Ecto neural progenitor cell (in vitro differentiated cells): ENCODE measurements at places on chromosomes 1 and 21.
A peak's percentile ranks its signal among the peaks of the same experiment; 100 is the strongest.

DNA sequence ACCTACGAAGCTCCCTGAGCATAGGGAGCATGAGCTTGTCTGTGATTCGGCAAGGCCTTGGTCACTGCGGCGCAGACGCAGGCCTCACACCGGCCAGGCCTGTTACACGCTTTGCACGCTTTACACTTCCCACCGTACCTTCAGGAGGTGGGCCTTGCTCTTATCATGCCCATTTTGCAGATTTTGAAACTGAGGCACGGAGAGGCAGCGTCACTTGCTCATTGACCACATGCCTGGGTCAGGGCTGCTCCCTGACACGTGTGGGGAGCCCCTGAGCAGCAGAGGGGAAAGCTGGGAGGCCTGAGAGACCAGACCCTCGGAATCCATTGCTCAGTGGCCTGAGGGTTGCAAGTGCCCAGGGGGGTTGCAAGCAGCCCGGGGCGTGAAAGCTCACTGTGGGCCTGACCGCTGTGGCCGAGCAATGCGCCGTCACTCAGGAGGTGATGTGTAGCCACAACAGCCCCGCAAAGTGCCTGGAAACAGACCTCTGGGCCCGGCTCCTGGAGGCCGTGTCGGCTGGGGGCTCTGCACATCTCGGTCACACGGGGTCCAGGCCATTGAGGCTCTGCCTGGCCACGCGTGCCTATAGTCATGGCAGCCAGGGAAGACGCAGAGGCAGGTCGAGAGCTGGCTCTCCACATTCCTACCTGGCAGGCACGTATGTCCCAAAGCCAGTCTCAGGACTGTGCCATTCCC lies 6.9 kb downstream of the ARHGEF16 start:
- DNase-seq, result no peak

GRCh38 chr1:92515796-92516201 lies 29.1 kb upstream of the GFI1 start:
- no peak for DNase-seq

GRCh38 chr21:40813918-40814317 lies 33.0 kb downstream of the DSCAM start:
- DNase-seq, result no peak

DNA sequence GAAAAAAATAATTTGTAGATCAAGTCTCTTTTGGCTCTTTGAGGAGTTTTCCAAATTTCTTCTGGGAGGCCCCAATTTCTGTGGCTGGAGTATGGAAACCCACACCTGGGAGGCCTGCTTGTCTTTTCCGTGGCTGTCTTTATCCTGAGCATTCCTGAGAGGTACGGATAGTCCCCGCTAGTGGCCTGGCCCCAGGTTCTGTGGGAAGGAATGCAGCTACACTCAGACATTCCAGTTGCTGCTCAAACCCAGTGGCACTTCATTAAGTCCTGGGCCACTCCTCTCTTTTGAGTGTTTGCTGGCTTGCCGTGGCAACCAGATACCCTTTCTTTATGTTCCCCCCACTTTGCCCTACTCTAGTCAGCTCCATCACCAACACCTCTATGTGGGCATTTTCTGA lies 310.4 kb downstream of the ASTN1 start:
- no peak for DNase-seq

- DNase-seq, result no peak
These were observed 23.5 kb upstream of the RSBN1 start for GRCh38 chr1:113835686-113836290.

- DNase-seq, result no peak
These were observed 420.1 kb downstream of the DISC1 start for GRCh38 chr1:232046451-232047306.

- DNase-seq, result no peak
These were observed 117.2 kb upstream of the JUN start for GRCh38 chr1:58901008-58901407.

DNA sequence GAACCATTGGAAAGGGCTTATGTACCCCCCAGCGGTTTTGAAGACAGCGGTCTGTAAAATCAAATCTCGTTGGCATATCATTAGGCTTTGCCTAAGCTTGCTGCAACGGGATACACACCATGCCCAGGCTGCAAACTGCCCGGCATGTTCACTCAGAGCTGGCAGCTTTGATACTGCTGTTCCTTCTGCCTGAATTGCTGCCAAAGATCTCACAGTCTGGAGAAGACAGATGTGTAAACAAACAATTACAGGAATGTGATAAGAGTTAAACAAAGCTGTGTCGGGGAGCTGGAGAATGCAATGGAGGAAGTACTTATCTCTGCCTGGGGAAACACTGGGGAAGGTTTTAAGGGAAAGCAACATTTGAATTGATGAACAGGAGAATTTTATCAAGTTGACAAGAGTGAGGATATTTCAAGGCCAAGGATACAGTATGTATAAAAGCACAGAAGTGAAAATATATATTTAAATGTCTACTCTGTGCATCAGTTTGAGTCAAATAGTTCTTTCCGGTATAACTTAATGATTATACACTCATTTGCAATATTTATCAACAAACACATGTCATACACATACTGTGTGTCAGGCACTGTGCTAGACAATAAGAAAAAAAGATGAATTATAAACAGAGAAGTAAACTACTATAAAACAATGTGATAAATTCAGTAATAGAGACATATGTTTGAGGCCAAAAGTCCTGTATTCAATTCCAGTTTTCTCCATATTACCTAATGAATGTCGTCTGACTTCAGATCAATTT lies 29.9 kb downstream of the CHML start:
- no peak for DNase-seq

DNA sequence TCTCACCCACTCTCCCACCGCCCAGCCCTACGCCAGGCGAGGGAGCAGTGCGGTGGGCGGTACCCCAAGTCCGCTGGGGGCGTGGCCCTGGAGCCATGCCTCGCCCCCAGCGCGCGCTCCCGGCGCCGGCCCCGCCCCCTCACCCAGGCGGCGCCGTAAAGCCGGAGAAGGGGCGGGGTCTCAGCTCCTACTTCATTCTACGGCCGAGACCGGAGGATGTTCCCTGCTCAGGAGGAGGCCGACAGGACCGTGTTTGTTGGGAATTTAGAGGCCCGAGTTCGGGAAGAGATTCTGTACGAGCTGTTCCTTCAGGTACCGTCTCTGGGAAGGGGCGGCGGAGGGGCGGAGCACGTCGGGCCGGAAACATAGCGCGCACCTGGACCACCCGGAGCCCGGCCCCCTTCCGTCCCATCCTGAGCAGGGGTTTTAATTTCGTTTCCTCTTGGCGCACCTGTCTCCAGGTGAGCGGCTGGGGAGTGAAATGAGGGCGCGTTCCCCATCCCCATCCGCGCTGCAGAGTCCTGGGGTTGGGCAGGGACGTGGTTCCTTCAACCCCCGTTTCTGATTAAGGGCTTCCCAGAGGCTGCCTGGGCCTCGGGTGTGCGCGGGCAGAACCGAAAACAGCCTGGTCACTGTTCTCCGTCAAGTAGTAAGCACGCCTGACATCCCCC lies at the start of gene RBM11:
TSS of gene RBM11 (plus strand) at position 187 of the 671 bp plus-strand sequence. CDS start at position 217, 30 bp downstream.
- peak; percentile 88 for DNase-seq

DNA sequence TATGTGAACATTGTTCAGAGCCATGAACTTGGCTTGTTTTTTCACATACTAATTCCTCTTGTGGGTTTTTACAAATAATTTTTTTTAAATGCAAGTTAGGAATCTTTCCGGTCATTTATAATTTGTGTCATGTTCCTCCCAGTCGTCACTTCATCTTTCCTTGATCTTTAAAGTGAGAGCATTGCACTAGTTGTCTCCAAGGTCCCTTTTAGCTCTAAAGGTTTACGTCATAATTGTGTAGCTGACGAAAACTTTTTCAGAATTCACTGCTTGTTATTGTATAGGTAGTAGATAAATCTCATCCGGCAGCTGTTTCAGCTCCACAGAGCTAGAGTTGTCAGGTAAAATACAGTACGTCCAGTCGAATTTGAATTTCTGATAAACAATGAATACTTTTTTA lies 33.6 kb downstream of the SOAT1 start:
- DNase-seq, result no peak

DNA sequence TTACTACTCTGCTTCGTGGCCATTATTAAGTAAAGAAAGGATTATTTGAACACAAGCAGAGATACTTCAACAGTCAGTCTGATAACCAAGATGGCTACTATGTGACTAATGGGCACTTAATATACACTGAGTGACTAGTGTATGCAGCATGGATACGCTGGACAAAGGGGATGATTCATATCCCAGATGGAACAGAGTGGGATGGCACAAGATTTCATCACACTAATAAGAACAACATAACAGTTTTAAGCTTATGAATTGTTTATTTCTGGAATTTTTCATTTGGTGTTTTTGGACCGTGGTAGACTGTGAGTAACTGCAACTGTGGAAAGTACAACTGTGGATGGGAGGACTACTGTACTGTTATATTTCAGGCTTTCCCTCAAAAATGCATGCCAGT lies 9.4 kb downstream of the ZCCHC17 start:
- no peak for DNase-seq

- no peak for DNase-seq
These were observed 381.1 kb downstream of the ADGRL2 start for GRCh38 chr1:82181846-82182245.

DNA sequence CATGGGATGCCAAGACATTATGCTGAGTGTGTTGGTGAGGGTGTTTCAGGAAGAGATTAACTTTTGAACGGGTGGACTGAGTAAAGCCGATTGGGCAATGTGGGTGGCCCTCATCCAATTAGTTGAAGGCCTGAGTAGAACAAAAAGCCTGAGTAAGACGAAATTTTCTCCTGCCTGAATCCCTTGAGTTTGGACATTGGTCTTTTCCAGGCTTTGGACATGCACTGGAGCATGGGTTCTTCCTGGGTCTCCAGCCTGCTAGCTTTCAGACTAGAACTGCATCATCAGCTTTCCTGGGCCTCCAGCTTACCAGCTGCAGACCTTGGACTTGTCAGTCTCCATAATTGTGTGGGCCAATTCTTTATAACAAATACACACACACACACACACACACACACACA lies 63.6 kb downstream of the NIBAN1 start:
- no peak for DNase-seq

DNA sequence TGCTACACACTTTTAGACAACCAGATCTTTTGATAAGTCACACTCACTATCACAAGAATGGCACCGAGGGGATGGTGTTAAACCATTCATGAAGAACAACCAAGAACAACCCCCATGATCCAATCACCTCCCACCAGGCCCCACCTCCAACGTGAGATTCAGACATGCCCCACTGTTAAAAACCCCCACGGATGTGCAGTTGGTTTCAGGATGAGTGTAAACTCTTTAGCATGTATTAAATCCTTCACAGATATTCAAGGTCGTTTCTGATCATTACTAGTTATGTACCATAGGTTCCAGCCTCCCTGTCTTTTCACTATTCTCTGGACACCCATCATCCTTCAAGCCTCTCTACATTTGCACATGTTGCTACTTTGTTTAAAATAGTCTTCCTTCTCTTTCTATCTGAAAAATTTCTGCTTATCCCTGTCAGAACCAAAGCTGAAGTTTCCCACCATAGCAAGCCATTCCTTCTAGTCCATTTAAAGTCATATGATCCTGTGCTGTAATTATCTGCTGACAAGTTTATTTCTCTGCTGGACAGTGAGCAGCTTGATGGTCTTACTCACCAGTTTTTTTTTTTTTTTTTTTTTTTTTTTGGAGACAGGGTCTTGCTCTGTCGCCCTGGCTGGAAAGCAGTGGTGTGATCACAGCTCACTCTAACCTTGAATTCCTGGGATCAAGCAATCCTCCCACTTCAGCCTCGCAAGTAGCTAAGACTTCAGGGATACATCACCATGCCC lies 36.8 kb downstream of the MAP10 start:
- no peak for DNase-seq

GRCh38 chr1:13538832-13539231 lies 25.0 kb upstream of the LRRC38 start:
- no peak for DNase-seq

DNA sequence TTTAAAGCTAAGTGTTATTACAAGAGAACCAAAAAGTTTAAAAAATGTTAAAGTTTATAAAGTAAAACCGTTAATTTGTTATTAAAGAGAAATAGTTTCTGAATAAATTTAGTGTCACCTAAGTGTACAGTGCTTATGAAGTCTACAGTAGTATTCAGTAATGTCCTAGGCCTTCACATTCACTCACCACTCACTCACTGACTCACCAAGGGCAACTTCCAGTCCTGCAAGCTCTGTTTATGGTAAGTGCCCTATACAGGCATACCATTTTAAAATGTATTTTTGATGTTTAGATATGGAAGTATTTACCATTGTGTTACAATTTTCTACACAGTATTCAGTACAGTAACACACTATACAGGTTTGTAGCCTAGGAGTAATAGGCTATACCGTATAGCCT lies 60.1 kb upstream of the GCLM start:
- DNase-seq, result no peak

DNA sequence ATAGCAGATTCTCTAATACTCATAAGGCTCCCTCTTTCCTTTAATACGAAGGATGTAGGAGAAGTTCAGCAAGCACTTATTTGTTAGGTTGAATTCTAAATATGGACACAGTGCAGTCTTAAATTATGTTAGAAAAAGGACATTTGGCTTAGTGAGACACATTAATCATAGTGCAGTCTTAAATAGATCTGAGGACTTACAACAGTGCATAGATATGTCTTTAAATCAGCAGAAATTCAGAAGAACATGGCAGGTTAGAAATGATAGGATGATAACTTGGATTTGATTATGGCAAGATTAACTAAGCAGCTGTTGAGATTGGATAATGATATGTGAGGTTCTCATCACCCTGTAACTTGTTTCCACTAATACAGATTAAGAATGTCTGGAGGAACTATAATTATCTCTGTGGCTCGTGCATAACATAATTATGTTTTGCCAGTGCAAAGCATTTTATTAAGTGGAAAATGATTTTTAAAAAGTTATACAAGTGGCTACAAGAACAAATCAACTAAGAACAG lies 485.9 kb downstream of the USP25 start:
- DNase-seq, result no peak

GRCh38 chr1:162927421-162927820 lies 66.4 kb upstream of the CCDC190 start:
- no peak for DNase-seq

GRCh38 chr1:178051071-178051470 lies 42.8 kb upstream of the RASAL2 start:
- DNase-seq, result no peak

DNA sequence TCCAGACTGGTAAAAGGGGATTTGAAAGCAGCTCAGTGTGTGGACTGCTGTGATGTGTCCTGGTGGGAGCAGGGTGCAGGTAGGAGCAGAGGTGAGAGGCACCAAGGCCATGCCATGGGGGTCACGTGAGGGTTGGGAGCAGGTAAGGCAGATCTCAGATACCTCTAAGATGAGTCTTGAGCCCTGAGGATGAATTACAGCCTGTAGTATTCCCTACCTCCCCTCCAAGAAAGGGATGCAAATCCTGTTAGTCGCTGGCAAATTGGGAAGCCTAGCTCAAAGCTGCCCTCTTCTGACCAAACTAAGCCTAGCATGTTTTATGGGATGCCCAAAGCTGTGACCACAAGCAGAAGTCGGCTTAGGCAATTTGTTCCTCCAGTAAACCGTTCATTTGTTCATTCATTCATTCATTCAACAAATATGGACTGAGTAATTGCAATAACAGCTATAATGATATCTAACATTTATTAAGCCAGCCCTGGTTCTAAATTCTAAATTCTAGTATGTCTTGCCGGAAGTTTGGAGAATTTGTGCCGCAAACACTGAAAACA lies 3.9 kb upstream of the NUAK2 start:
- peak; percentile 81 for DNase-seq
